ENCODE measurements at places on chromosomes 6 and 20. TPM values are rescaled to one million over a fixed set of nuclear protein-coding genes. Genes with fewer than 3 reads are reported as not detected.

The MICB gene
- 22.6 TPM for total RNA-seq

The KCNS1 gene
- total RNA-seq = 0.48 TPM

The CCND3 gene
- total RNA-seq = 1,165 TPM

The NEDD9 gene
- total RNA-seq = 17.5 TPM

The CENPW gene
- total RNA-seq = 85.8 TPM

The MAFB gene
- not detected for total RNA-seq

The SLC16A10 gene
- total RNA-seq = 8.1 TPM

The CALHM6 gene
- 3.4 TPM for total RNA-seq

The GLP1R gene
- 0.07 TPM for total RNA-seq

The BACH2 gene
- total RNA-seq = 75.1 TPM

The PRR18 gene
- total RNA-seq = not detected

The REPS1 gene
- total RNA-seq = 25.8 TPM

The SIRPB1 gene
- total RNA-seq = 1.4 TPM

The COL20A1 gene
- 0.05 TPM for total RNA-seq

The BPIFA1 gene
- total RNA-seq = not detected

DNA sequence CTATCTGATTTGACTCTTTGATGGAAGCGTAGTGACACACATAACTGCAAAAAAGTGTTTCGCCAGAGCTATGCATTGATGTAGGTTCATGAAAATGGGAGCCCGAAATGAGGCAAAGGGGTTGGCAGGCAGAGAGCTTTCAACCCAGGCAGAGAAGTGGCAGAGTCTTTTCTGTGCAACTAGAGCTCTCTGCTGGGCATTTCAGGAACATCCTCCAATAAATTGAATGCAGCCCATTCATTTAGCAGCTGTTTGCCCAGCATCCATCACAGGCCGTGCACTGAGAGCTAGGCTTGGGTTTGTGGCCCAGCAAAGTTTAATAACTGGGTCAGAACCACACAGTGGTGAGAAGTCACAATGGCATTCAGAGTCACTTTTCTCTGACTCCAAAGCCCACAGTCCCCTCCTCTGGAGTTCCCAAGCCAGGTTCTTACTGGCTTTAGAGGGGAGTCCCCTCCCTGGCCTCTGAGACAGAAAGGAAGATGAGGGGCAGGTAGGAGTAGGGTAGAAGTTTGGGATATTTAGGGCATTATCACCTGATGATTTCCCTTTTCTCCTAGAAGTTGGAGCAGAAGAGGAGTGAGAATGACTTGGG, 31.8 kb upstream of the ELMO2 start:
- DNase-seq = peak; percentile 21

DNA sequence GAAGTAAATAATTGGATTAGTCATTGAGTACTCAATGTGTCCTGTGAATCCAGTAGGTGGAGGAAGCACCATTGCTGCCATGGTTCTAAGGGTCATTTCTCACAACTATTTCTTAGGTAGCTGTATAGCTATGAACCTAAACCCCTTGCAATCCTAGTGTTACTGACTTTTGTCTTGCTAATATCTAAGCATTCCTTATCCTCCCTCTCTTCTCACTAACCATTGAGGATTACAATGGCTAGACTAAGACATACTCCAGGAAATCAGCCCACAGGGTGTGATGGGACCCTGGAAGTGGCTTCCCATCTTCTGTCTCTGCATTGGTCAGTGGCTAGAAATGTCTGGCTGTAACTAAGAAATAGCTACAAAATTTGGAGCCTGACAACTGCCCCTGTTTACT, 27.3 kb upstream of the FOXA2 start:
- DNase-seq = no peak

GRCh38 chr6:159959165-159959975, 9.5 kb upstream of the IGF2R start:
- DNase-seq = no peak

- no peak for DNase-seq
Measured at GRCh38 chr20:51871943-51872342, 69.6 kb upstream of the SALL4 start.

GRCh38 chr20:57653546-57653900, 33.3 kb upstream of the ZBP1 start:
- no peak for DNase-seq

GRCh38 chr6:19417713-19418112, 419.5 kb upstream of the ID4 start:
- no peak for DNase-seq

DNA sequence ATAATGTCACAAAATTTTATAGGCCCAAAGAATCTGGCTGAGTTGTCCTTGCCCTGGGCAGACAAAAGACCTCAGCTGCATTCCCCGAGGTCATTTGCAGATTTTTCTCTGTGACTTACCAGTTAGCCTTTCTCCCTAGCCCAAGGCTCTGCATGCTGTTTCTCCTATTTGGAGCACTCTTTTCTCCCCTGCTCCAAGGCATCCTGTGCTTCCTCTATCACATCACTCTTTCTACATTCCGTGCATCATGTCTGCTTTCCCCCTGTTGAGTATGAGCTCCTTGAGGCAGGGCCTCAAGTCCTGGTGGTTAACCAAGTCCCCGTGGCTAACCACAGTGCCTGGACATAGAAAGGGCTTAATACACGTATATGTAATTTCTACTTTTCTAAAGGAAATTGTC, 593 bp upstream of the GSTA3 start:
- no peak for DNase-seq

- no peak for DNase-seq
Measured at GRCh38 chr6:147099974-147100373, 104.2 kb upstream of the STXBP5 start.

GRCh38 chr6:31178143-31179041, 7.9 kb upstream of the POU5F1 start:
- DNase-seq = no peak

DNA sequence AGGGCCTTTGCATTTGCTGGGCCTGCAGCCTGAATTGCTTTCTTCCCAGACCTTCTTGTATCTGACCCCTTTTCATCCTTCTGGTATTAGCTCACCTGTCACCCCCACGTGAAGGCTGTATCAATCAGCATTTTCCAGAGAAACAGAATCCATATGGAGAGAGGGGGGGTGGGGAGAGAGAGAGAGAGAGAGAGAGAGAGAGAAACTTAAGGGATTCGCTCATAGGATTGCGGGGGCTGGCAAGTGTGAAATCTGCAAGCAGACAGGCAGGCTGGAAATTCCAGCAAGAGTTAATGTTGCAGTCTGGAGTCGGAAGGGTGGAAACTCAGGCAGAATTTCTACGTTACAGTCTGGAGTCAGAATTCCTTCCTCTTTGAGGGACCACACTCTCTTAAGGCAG, 410.7 kb upstream of the SULF2 start:
- DNase-seq = no peak

DNA sequence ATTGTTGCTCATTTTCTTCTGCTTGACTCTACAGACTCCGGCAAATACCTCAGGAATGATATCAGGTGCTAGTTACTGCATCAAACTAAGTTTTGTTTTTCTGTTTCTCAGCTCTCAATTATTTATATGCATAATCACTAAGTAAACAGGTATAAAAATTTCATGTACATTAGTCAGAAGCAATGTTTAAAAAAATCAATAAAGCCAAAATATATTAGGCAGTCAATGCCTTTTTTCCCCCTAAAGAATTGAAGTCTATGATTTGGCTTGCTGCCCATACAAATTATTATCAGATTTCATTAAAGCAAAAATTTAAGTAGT, 20.6 kb upstream of the MRS2 start:
- no peak for DNase-seq

GRCh38 chr6:169792306-169793015, 41.0 kb downstream of the ERMARD start:
- no peak for DNase-seq

GRCh38 chr6:25922301-25922700, 8.2 kb downstream of the SLC17A2 start:
- no peak for DNase-seq

DNA sequence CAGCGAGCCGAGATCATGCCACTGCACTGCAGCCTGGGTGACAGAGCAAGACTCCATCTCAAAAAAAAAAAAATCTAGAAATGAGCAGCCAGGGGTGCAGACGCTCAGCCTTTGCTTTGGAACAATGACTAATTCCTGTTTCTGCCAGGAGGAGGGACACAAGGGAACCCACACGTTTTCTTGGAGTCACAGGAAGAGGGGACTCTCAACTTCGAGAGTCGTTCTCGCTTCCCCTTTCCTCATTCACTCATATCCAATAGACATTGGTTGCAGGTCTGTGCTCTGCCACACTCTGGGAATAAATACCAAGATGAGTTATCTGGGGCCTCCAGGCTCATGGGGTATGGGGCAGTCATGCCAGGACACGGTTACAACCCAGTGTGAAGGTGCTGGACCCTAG, 91.5 kb upstream of the RREB1 start:
- DNase-seq = no peak

DNA sequence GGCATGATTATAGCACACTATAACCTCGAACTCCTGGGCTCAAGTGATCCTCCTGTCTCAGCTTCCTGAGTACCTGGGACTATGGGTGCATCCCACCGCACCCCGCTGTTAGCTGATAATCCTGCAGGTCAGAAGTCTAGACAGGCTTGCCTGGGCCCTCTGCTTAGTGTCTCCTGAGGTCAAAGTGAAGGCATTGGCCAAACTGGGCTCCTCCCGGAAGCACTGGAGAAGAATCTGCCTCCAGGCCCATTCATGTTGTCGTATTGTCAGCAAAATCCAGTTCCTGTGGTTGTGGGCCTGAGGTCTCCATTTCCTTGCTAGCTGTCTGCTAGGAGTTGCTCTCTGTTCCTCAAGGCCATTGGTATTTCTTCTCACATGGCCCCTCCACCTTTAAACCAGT, 6.3 kb upstream of the MROH8 start:
- DNase-seq = no peak

DNA sequence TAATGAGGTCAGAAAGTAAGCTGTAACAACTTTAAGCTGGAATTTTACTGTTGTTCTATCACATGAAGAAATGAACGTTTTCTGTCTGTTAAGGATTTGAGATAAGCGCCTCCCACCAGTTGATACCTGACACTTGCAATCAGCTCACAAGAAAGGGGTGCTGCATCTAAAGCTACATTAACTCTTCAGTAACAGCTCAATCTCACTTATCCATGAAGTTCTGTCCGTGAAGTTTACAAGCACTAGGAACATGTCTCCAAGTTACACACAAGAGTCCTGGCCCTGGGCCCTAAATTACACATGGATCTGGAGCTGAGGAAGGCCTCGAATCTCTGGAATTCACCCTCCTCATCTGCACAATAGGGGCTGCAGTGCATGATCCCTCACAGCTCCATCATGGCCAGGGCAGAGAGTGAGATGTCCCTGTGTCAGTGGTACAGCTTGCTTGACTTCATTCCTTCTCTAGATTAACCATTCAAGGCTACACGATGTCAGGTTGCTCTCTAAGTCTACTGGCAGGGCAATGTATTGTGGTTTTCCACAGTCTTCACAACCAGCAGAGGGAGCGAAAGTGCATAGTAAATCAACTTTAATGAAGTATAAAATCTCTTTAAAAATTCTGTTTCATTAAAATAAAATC, 182.4 kb upstream of the MCHR2 start:
- no peak for DNase-seq

DNA sequence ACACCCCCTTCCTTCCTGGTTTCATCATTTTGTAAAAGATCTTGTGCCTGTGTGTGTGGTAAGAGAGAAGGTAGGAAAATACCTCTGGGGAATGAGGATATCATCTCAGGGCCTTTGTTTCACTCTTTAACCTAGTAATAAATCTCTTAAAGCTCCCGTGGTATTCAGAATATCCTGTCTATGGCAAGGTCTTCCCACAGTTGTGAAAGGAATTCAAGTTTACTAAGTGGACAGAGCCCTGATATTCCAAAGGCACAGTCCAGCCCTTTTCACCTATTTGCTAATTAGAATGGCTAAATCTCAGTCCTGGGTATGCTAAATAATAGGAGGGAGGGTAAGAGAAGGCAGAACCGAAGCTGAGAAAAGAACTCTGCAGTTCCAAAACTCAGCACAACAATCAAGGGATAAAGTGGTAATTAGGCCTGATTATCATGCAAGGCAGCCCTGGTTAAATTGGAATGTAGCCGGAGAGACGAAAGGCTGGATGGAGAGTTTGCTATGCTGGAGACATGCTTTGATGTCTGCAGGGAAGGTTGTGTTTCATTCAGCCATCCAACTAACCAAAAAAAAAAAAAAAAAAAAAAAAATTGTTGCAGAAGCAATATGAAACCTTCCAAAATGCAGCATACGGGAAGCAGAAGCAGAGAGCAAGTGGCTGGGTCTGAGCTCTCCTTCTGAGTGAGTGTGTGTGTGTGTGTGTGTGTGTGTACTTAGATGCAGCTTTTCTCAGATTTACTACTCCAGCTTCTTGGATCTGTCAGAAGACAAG, 28.5 kb upstream of the PIM1 start:
- peak; percentile 44 for DNase-seq

DNA sequence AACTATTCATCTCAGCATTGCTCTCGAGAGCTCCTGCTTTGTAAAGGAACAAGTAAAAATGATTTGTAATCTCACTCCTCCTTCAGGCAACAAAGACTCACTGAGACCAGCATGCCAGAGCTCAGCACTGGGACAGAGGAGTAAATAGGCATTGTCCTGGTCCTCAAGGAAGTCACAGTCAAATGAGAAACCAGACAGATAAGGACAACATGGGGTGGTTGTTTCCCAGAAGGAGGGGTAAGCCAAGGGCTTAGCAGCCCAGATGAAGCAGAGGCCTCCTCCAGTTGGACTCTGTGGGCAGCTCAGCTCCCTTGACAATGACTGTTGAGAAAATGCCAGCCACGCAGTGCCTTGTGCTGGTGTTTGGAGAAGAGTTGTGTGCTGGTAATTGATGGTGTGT, 425.7 kb upstream of the CHD6 start:
- no peak for DNase-seq

GRCh38 chr20:39049148-39049547, 87.0 kb downstream of the DHX35 start:
- DNase-seq = no peak

DNA sequence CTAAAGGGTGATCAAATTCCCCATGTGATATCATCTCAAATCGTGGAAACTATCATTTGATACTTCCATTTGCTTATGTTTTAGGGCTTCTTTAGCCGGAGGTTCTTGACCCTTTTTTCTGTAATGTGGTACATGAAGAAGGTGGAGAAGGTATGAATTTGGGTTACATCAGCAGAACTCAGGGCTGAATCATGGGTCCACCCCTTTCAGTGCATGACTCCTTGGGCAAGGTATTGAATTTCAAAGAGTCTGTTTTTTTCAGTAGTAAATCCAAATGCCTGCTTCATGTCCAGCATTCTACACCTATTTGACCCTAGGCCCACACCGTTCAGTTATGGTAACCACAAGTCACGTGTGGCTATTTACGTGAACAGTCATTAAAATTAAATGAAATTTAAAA, 30.6 kb upstream of the QKI start:
- no peak for DNase-seq

DNA sequence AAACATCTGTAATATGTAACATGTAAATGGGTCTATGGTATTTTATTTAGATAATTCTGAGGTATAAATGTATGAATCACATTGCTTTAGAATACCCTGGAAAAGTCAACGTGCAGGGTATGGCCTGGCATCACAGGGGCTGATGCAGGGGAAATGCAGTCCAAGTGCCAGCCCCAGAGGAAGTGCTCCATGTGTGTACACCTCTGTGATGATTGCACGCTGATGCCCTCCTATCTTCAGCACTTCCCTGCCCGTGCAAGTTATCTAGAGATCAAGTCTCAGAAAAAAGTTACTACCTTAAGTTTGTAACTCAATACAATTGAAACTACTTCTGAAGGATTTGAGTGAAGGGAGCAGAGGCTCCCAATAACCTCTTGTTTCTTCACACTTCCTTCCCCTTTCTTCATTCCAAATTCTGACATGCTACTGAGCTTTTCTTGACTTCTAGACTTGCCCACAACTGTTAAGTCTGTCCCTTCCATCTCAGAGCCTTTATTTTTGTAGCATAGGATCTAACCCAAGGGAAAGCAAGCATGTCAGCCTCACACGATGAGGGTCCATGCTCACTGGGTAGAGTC, 2.2 kb downstream of the SMLR1 start:
- no peak for DNase-seq

GRCh38 chr6:155066361-155066760, 71.2 kb downstream of the TIAM2 start:
- no peak for DNase-seq

All from activated naive CD4-positive, alpha-beta T cell treated with anti-CD3 and anti-CD28 coated beads for 36 hours (primary cell).